Astrocyte (in vitro differentiated cells and primary cell): ENCODE measurements at places on chromosomes 16 and 17. TPM values are rescaled to one million over a fixed set of nuclear protein-coding genes. Genes with fewer than 3 reads are reported as not detected.

Gene HOXB9
- 0.10 and 0.11 TPM in 2 replicates for total RNA-seq

- H3K4me1 ChIP-seq, result peaks cover 14% of the 10 kb centered on the region
- H3K36me3 ChIP-seq, result no peaks in the 10 kb centered on the region
- H3K27ac ChIP-seq, result no peak overlapping the region
- H3K27me3 ChIP-seq, result no peaks in the 10 kb centered on the region
- H3K4me3 ChIP-seq, result no peak overlapping the region
Observed at GRCh38 chr16:592518-593306, 2.8 kb downstream of the RAB40C start.

Gene CENPV
- 25.1 and 38.8 TPM in 2 replicates for total RNA-seq

Gene GRIN2A
- 0.53 and 0.68 TPM in 2 replicates for total RNA-seq

DNA sequence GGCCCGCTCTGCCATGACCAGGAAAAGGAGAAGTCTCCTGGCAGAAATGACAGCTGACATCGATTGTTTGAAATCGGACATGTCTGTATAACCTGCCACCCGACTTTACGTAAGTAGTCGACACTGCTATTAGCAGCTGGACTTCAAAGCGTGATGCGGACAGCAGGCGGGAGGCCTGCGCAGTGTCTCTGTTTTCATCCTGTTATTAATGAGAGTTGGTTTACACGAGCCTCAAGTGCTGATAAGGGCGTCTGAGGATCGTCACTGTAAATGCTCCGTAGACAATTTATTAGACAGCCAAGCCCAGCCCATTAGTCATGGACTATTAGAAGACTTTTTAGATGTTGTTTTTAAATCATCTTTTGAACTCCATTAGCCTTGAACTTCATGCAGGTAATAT, 328.3 kb downstream of the FOXL1 start:
- H3K27me3 ChIP-seq, result no peaks in the 10 kb centered on the region
- H3K27ac ChIP-seq, result no peak overlapping the region
- no peaks in the 10 kb centered on the region for H3K36me3 ChIP-seq
- H3K4me1 ChIP-seq, result peaks cover 4% of the 10 kb centered on the region
